Type B pancreatic cell (in vitro differentiated cells): ENCODE measurements at places on chromosomes 2 and 18. TPM values are rescaled to one million over a fixed set of nuclear protein-coding genes. Genes with fewer than 3 reads are reported as not detected.
A peak's percentile ranks its signal among the peaks of the same experiment; 100 is the strongest.

KCTD1 gene
- total RNA-seq = 83.8 and 163 TPM in 2 replicates

ALK gene
- total RNA-seq = 7.7 and 12.3 TPM in 2 replicates

GRCh38 chr2:189225032-189225431 lies 45.5 kb upstream of the COL5A2 start:
- H3K36me3 ChIP-seq = no peaks in the 10 kb centered on the region
- no peak overlapping the region for H3K4me3 ChIP-seq
- no peak for DNase-seq

- peaks cover 12% of the 10 kb centered on the region for H3K4me1 ChIP-seq
- no peak for DNase-seq
- peaks cover 18% of the 10 kb centered on the region for H3K36me3 ChIP-seq
- no peaks in the 10 kb centered on the region for H3K27me3 ChIP-seq
- H3K27ac ChIP-seq = peak overlapping the region; percentile 57
Measured at GRCh38 chr18:54147439-54147838, 77.0 kb downstream of the MBD2 start.

- H3K36me3 ChIP-seq = no peaks in the 10 kb centered on the region
- no peak overlapping the region for H3K4me3 ChIP-seq
- no peak for DNase-seq
- no peak overlapping the region for H3K27ac ChIP-seq
- H3K4me1 ChIP-seq = peaks cover 48% of the 10 kb centered on the region
- no peaks in the 10 kb centered on the region for H3K27me3 ChIP-seq
Measured at GRCh38 chr2:216554755-216555154, 56.1 kb downstream of the RPL37A start.

- H3K4me3 ChIP-seq = no peak overlapping the region
- no peaks in the 10 kb centered on the region for H3K4me1 ChIP-seq
- DNase-seq = no peak
- no peaks in the 10 kb centered on the region for H3K36me3 ChIP-seq
- no peak overlapping the region for H3K27ac ChIP-seq
- peaks cover 5% of the 10 kb centered on the region for H3K27me3 ChIP-seq
Measured at GRCh38 chr2:128564131-128564530, 245.5 kb upstream of the HS6ST1 start.

- no peak for DNase-seq
- peaks cover 20% of the 10 kb centered on the region for H3K27me3 ChIP-seq
- H3K27ac ChIP-seq = no peak overlapping the region
- no peaks in the 10 kb centered on the region for H3K36me3 ChIP-seq
- H3K4me3 ChIP-seq = no peak overlapping the region
Measured at GRCh38 chr2:19793132-19793750, 108.5 kb downstream of the TTC32 start.
